ENCODE measurements at places on chromosomes 16 and 17.

GRCh38 chr17:45782889-45783592, 1.1 kb upstream of the CRHR1 start:
- DNase-seq, result peak; percentile 6

DNA sequence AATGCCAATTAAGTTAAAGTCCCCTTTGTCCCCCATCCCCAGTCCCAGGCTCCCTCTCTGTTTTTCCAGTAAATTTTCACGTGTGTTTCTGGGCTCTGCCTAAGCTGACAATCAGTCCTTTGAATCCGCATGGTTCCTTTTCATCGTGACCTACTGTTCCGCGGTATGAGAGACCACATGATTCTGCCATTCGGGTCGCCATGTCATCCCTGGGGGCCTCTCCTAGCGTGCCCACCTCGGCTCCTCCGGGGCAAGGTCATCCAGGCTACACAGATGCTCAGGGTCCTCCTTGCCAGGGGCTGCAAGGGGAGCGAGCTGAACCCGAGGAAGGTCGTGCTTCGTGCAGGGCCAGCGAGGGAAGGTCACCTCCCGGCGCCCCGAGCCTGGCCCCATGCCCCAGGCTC, 157.6 kb downstream of the RAB11FIP4 start:
- no peak for DNase-seq

DNA sequence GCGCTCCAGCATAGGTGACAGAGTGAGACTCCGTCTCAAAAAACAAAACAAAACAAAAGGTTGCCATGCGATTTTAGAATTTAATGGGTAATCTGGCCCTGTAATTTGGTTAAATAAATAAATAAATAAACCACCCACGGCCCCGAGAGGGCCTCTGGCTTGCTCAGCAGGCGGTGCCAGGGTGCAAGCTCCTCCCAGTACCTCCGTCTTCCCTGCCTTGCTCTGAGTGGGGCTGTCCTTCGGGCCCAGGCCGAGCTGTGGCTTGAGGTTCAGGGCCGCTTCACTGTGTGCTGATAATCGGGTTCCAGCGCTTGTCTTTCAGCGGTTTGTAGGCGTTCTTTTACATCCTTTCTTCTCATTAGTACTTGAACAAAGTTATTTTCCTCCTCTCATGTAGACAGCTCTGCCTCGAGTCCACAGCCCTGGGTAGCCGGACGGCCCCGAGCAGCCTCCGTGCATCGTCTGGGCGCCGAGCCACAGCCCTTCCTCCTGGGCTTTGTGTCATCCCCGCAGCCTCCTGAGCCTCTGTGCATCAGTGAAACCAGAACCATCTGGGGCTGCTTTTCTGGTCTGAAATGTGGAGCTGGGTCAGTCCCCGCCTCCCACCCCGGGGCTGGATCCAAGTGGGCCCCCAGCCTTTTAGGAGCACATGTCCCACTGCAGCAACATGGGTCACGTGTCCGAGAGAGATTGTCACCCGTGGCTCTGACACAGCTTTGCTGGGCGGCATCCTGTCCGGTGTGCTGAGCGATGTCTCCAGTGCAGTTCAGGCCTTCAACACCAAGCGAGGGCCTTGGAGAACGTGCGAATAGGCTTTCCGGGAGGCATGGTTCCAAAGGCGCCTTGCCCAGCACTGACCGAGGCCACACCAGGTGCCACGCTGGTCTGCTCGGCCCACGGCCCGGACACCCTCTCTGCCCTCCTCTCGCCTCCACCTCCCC, 157.4 kb upstream of the CHMP6 start:
- no peak for DNase-seq

DNA sequence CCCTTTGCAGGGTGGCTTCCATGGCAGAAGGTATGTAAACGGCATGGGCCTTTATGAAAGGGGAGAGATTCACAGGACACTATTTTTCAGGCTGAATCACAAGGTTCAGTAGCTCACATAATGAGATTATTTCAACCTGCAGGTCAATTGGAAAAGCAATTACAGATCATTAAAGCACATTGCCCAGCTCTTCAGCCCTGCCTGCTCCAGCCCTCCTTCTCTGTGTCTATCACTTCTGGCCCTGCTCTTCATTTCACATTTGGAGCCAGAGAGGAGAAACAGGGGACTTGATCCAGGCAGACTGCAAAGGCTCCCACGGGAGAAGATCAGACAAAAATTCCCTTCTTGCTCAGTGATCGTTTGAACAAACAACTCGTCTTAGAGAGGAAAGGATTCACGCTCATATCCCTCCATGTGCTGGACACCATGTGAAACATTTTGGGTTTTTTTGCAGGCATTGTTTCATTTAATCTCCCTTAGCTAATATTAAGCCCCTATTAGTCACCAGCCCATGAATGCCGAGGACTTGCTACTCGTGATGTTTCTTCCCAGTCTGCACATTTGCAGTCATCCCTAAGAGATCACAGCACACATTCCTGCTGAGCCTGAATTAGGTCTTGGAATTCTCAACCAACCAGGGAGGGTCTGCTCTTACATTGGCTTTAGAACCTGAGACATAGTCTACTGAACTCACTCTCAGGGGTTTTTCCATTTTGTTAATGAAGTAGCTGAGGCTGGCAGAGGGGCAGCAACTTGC, 443.9 kb upstream of the CCL2 start:
- DNase-seq, result no peak

GRCh38 chr17:47744168-47745036, 11.4 kb downstream of the TBX21 start:
- no peak for DNase-seq

- DNase-seq, result no peak
Observed at GRCh38 chr17:12987120-12987519, 30.7 kb downstream of the ELAC2 start.

DNA sequence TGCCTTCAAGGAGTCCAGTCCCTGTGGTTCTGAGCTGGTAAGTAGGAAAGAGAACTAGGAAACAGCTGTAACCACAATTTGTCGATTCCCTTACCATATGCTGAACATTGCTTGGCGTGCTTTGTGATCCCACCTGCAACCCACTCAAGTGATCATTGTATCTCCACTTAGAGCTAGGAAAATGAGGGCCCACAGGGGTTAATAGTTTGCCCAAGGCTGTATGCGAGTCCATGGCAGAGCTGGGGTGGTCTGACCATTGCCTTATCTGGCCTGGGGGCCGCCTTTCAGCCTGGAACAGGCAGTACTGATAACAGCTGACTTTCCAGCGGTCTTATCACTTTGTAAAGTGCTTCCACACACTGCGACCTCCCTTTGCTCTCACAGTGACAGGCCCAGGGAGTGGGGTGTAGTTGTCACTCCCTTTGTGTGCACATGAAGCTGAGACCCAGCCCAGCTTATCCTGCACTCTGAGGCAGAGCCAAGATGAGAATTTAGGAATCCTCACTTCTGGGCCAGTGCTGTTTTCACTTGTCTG, 9.8 kb downstream of the MYL4 start:
- DNase-seq, result no peak

DNA sequence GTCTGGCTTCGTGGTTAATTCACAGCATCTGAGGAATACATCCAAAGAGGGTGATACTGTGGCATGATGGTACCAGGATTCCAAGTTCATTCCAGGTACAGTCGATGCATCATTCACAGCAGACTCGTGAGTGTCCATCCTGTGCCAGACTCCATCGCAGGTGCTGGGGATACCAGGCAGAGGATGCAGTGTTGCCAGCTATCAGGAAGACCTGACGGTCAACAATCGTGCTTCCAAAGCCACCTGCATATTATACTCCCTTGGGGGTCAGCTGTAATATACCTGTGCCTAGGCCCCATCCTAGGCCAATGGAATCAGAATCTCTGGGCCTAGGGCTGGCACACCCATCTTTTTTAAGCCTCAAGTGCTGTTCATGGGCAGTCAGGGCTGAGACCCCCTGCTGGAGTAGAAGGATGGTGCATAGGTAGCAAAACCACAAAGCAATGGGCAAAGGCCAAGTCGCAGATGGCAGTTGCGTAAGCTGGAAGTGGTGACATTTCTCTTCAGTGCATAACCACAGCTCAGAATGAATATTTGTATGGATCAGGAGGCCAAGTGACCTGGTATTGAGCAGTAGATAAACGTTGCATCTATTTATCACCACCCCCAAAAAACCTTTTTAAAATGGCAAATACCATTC, 42.9 kb upstream of the C16orf78 start:
- DNase-seq, result no peak

DNA sequence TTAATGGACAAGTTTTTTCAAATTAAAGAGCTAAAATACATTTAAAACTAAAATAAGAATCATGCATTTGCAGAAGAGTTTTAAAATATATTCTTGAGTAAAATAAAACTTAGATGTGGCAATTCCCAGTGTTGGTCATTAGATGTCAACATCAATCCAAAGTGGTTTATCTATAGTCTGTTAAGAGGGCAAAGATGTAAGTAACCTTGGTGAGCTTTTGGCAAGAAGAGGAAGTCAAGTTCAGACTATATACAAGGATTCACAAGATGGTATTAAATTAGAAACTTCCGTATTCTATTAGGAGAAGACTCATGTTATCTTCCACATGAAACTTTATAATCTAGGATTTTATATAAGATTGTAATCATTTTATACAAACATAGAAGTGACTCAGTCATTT, 73.1 kb downstream of the CEP95 start:
- DNase-seq, result no peak

GRCh38 chr16:70399951-70400350, 38.9 kb downstream of the ST3GAL2 start:
- no peak for DNase-seq

Measured in kidney capillary endothelial cell (primary cell).